Stimulated activated CD4-positive, alpha-beta T cell treated with anti-CD3 and anti-CD28 coated beads, Interleukin-1b, Interleukin-23, amount 100 ng/mL, for 1 hour (primary cell): ENCODE measurements at places on chromosomes 2 and 18.

- no peak for DNase-seq
These were observed at the start of gene NEB for GRCh38 chr2:151733771-151734672. TSS of gene NEB (minus strand) at chr2:151734476. CDS start at chr2:151733156, 1,320 bp downstream.

DNA sequence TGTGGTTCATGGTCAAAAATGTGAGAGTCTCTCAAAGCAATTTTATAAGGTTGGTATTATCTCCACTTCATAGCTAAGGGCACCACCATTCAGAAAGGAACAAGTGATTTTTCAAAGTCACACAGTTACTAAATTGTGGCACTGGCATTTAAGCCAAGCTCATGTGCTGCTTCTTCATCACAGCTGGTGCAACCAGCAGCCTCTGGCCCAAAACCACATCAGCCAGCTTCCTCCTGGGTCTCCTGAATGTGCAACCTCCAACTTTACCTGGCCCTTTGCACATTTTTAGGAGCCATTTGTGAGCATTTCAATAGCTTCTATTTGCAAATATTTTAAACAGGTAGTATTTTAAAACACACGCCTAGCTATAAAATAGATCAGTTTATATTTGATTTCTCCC lies 293.7 kb downstream of the BCL11A start:
- DNase-seq, result no peak

DNA sequence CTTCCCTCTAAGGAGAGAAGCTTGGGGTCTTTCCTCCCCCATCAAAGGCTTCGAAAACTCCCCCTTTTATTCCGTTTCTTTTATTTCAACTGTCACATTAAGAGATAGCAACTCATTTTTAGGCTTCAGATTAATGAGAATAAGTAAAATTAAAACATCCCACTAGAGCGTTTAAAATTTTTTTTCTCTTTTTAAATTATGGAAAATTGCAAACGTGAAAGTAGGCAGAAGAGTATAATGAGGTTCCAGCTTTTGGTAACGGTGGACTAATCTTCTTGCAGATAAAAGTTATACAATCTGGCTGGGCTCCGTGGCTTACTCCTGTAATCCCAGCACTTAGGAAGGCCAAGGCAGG lies 21.9 kb upstream of the RMP24 start:
- DNase-seq, result no peak

DNA sequence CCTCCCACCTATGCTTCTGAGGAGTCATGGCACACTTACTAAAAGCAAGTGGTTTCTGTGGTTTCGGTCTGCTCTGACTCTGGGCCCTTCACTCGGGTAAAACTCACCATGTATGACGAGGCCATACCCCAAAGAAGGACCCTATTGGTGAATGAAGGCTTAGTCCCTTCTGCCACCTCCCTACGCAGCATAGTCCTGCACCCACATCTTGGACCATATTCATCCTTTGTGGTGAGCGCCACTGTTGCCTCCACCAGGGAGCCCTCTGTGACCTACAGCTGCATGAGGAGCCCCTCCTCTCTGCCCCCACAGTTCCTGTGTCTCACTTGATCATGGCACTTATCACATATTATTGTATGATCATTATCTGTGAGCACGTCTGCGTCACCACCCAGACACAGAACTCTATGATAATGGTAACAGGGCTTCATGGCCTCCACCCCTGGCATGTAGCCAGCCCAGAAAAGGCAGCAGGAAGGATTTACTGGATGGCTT lies 113.3 kb downstream of the TFCP2L1 start:
- DNase-seq, result no peak

GRCh38 chr18:36547544-36547943 lies 250.0 kb downstream of the FHOD3 start:
- DNase-seq, result no peak

DNA sequence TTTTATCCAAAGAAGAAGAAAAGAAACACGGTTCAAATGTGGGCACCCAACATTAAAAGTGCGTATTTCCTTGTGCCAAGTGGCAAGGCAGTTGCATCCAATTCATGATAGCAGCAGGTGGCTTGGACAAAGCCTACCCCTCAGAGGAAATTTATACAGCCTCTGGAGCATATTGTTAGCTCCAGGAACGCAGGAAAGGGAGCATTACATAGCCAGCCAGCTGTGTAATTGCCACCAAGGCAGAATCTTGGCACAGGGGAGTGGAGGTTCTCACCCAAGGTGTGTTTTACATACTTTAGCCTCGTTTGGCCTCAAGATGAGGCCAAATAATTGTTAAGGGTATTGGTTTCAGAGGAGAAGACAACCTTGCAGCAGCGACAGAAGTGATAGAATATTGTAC lies 526.9 kb downstream of the TMEM182 start:
- no peak for DNase-seq

GRCh38 chr2:100070078-100070477 lies 72.3 kb downstream of the AFF3 start:
- DNase-seq, result no peak

- DNase-seq, result no peak
These were observed 64.0 kb downstream of the NDUFA10 start for GRCh38 chr2:239960929-239961661.

- no peak for DNase-seq
These were observed 724.7 kb downstream of the METTL4 start for GRCh38 chr18:1846640-1847039.

GRCh38 chr2:28294451-28294850 lies 98.2 kb upstream of the FOSL2 start:
- DNase-seq, result no peak

DNA sequence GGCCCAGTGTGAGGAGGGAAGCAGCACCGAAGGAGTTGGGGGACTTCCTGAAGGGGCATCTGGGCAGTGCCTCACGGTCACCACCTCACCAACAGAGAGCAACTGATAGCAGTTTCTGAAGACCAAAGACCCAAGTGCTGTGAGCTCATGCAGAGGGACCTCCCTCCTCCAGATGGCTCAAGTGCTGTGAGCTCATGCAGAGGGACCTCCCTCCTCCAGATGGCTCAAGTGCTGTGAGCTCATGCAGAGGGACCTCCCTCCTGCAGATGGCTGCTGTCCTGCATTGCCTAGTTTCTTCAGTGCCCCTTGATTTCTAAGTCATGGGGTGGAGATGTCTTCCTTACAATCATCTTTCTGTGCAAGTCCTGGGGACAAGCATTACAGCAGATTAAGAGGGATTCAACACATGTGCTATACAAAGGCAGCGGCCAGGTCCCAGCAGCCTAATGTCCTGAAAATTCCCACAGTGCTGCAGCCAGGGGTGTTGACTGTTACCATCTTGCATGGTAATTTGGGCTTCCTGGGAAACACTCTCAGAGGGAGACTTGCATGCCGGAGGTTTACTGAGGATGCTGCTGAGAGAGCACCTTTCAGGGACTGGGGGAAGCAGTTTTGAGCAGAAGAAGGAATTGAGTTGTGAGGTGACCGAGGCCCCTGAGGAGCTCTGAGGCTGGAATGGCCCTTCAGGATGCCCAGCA lies 409.3 kb downstream of the GALR1 start:
- no peak for DNase-seq

DNA sequence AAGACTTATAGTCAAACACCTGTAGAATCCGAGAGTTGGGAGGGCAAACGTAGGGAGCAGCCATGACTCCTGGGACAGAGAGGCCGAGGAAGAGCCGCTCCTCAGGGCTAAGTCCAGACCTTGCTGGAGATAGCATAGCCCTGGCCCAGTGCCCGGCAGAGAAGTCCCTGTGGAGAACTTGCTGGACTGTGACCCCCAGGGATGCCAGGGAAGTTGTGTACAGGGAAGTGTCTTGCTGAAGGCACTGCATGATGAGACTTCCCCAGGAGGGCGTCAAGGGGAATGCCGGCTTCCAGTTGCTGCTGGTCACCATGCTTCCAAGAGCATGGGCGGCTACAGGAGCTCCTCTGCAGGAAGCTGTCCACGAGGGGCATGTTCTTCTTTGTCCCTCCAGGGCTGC lies 8.6 kb upstream of the CNDP1 start:
- DNase-seq, result no peak

DNA sequence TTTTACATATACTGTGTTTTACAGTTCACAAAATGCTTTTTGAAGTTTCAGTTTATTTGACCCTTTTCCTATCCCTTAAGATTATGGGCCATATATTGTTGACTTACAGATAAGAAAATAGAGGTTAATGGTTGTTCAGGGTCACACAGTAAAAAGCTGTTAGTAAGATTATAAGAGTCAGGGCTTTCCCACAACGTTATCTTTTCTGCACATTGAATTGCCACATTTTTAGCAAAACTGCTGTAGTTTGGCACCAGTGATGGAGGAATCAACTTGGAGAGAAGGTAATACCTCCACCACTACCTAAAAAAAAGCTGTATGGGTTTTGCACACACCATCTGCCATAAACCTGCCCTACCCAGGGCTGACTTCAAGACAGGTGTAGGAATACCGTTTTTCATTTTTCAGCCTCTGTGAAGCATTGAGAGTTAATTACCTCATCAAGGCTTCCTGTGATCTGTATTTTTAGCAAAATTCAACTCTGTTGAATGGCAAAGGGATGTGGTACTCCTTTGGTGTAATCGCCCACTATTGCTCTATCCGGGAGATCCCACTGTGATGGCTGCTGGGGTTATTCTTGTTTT lies 5.0 kb downstream of the SOWAHC start:
- no peak for DNase-seq

GRCh38 chr2:195694553-195694952 lies 37.5 kb downstream of the SLC39A10 start:
- DNase-seq, result no peak

DNA sequence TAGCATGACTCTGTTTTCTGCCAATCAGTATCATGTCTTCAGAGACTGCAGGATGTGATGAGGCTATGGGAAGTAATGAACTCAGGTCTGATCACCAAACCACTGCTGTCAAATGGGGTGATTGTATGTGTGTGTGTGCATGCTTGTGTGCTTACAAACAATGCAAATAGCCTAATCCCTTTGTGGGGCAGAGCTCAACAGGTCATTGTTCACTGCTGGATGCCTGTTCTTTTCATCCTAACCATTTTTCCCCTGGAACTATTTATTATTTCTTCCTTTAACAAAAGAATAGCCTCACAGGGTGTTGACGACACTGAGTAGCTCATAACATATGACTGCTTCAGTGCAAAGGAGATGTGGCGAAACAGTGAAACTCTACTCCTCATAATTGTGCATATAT lies 55.9 kb downstream of the NXPH2 start:
- no peak for DNase-seq

DNA sequence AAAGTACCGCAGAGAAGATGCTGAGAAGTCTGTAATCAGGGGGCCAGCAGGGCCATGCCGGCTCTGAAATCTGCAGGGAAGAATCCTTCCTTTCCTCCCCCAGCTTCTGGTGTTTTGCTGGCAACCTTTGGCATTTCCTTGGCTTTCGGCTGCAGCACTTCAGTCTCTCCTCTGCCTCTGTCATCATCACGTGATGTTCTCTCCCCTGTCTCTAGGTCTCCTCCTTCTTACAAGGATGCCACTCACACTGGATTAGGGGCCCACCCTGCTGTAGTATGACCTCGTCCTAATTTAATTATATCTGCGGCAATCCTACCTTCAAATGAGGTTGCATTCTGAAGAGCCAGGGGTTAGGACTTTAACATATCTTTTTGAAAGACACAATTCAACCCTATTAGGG lies 13.8 kb upstream of the RAB12 start:
- no peak for DNase-seq

DNA sequence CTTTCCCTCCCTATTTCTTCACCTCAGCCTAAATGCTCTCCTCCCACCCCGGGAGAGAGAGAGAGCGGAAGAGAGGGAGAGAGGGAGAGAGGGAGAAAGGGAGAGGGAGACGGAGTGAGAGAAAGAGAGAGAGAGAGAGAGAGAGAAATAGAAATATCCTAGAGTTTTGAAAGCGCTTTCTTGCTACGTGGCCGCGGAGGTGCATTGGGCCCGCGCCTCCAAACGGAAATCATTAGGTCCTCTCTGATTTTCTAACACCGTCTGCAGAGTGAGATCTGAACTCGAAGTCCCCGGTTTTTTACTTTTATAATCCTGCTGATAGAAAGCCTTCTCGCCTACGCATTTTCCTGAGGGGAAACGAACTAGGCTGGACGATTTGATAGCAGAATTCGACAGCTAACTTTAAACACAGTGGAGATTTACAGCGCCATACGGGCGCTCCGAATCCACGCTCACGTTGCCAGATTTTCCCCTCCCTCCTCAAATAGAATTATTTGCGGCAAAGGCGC lies 903 bp upstream of the EVX2 start:
- DNase-seq, result no peak

DNA sequence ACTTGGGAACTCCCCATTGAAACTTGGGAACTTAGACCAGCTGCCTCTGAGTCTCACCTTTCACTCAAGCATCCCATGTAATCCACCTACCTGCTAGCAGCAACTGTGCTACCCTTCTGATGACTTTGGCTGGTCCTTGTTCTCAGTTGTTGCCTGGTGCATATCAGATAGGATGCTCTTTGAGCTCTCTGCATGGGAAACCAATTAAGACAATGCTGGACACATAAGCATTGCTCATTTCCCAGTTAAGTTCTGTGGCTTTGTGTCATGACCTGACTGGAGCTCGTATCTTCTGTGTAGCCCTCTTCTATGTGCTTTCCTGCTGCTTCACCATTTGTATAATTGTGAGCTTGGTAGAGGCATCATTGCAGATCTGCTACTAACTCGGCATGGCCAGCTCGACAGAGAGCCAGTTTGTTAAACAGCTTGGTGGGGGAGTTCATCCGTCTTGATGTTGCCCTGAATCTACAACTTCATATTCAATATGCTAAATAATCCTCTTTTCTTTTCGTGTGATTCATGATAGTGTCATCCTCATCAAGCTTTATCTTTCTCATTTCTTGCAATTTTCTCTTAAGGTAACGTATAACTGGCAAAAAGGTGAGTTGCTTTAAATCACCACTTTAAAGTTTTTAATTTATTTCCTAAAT lies 447.5 kb upstream of the SLC14A2 start:
- DNase-seq, result no peak

- DNase-seq, result no peak
These were observed 293.1 kb upstream of the ERBB4 start for GRCh38 chr2:212831671-212832199.

GRCh38 chr2:237920673-237921072 lies 46.1 kb upstream of the UBE2F start:
- no peak for DNase-seq

DNA sequence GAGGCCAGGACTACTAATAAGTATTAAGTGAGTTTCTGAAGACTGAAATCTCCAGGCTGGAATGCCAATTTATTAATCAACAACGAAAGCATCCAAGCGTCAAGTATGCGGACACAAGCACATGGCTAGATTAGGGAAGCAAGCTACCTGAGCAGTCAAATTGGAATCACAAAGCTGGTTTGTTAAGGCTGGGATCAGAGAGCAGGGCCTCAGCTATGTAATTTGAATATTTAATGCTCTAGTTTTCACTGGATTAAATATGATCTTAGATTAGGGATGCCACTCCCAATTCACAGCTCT lies 5.7 kb downstream of the CCL20 start:
- no peak for DNase-seq

- no peak for DNase-seq
These were observed 52.7 kb upstream of the NPAS2 start for GRCh38 chr2:100767224-100767653.

DNA sequence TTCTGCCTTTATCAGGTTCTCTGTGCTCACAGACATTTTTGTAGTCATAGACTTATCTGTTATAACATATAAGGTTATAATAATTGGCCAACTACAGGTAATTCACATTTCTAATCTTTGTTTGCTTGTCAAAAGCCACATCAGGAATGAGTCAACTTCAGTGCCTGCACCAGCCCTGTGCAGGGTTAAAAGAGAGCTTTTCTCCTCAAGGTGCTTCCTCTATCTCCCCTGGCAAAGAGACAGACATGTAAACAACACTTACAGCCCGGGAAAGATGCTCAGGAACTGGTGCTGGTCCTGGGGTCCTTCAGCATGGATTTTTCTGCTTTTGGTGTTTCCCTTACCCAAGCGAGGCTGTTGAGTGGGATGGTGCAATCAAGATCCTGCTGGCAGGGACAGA lies 7.7 kb upstream of the EHD3 start:
- no peak for DNase-seq
